CD8-positive, alpha-beta T cell (primary cell): ENCODE measurements at places on chromosomes 16 and 17.

GRCh38 chr17:29376667-29377270 is 13.4 kb upstream of the TAOK1 start:
- no peak for DNase-seq

DNA sequence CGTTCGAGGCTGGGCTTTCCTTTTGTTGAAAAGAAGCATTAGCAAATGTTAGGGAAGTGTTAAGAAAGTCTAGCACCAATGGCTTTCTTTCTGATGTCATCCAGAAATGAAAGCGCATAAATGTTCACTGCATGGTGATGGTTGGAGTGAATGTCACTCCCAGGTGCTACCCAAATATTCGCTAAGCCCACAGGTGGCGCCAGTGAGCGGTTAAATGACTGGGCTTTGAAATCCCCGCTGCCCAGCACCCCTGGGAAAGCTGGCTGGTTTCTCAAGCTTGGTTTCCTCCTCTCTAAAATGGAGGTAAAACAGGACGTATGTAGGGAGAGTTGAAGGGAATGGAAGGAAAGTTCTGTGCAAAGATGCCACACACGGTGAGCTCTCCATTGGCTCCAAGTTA is 104.4 kb downstream of the IRX5 start:
- DNase-seq = no peak

DNA sequence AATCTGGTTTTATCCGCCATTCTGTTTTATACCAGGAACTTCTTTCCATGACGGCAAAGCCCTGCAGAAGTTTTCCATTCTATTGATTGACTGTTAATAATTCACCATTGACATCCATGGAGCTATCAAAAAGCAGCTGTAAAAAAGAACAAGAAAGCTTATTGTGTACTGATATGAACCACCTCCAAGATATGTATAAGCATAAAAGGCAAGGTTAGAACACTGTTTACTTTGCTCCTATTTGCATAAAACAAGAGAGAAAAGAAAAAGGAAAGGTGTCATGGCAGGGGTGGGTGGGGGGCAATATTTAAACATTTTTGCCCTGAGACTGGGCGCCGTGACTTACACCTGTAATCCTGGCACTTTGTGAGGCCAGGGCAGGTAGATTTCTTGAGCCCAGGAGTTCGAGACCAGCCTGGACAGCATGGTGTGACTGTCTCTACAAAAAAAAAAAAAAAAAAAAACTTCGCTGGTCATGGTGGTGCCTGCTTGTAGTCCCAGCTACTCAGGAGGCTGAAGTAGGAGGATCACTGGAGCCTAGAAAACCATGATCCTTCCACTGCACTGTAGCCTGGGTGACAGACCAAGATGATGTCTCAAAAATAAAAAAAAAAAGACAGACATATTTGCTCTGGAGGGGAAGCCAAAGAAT is 52.5 kb downstream of the TMEM114 start:
- DNase-seq = no peak

DNA sequence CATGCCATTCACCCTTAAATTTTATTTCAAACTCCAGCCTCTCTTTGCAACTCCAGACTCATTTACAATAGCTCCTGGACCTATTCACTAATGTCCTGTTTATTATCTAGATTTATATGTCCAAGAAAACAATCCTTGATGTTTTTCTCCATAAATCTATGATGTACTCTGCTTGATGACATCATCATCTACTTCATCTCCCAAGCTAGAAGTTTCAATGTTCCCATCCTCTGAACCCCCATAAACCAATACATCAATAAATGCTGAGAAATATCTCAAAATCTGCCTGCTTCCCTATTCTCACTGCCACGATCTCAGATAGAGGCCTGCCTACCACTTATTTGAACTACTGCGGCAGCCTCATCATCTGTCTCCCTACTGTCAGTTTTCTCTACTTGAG is 4.2 kb downstream of the CEP112 start:
- no peak for DNase-seq
